Astrocyte (in vitro differentiated cells and primary cell): ENCODE measurements at places on chromosomes 11 and 22. TPM values are rescaled to one million over a fixed set of nuclear protein-coding genes. Genes with fewer than 3 reads are reported as not detected.

- peak; percentile 89 for DNase-seq
These were observed 7.2 kb upstream of the NIPSNAP1 start for GRCh38 chr22:29587938-29588699.

GRCh38 chr11:102158164-102158735 lies 48.0 kb downstream of the YAP1 start:
- no peak for DNase-seq

GRCh38 chr11:22807855-22808570 lies 21.6 kb downstream of the SVIP start:
- peak; percentile 8 for DNase-seq

- peak; percentile 58 for DNase-seq
These were observed 634.3 kb downstream of the OPCML start for GRCh38 chr11:132898021-132898420.

- no peak for DNase-seq
These were observed 100.3 kb downstream of the TSPAN18 start for GRCh38 chr11:44826922-44827643.

DNA sequence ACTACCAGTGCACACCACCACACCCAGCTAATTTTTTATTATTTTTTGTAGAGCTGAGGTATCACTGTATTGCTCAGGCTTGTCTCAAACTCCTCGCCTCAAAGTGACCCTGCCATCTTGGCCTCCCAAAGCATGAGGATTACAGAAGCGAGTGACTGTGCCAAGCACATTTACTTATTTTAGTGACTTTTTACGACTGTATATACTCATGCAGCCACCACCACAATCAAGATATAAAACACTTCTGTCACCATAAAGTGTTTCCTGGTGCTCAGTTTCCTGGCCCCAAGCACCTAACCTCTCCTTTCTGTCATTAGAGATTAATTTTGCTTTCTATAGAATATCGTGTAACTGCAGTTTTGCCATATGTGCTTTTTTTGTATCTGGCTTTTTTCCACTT lies 25.9 kb downstream of the ELP4 start:
- DNase-seq: no peak

- DNase-seq: no peak
These were observed 788 bp downstream of the CD82 start for GRCh38 chr11:44565953-44566949.

GRCh38 chr22:46457502-46458488 lies 79.6 kb downstream of the CELSR1 start:
- DNase-seq: peak; percentile 82

GRCh38 chr11:107689317-107690202 lies 22.3 kb downstream of the SLN start:
- peak; percentile 26 for DNase-seq

- no peak for DNase-seq
These were observed 15.9 kb downstream of the CYP2D6 start for GRCh38 chr22:42114721-42115120.

DNA sequence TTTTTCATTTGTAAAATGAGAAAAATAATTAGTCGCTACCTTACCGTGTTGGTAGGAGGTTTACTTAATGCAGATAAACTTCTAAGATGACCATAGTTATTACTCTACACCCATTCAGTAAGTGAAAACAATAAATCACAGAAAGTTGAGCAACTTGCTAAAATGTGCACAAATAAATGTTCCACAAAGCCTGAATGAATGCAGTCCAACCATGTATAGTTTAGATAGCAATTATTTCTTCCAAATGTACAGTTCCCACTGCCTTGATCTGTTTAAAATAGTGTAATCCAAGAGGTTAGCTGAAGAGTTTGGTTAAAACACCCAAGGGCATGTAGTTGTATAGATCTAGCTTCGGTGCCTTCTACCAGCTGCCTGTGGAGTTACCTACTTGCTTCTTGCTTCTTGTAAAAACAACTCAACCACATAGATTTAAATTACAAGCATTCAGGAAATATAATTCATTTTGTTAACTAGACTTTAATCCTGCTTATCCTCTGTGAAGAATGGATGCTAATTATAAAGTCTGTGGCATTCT lies 106.3 kb upstream of the CARD18 start:
- DNase-seq: no peak

- peak; percentile 61 for DNase-seq
These were observed 63.4 kb upstream of the CARD18 start for GRCh38 chr11:105202844-105203548.

- no peak for DNase-seq
These were observed 2.5 kb upstream of the CD82 start for GRCh38 chr11:44562845-44563460.

GRCh38 chr11:114799476-114799875 lies 121.1 kb downstream of the NXPE2 start:
- DNase-seq: no peak

- DNase-seq: no peak
These were observed 750.7 kb downstream of the BRD1 start for GRCh38 chr22:49077036-49077393.

- DNase-seq: no peak
These were observed 398.4 kb downstream of the CTTN start for GRCh38 chr11:70796648-70797227.

- no peak for DNase-seq
These were observed 52.9 kb upstream of the CLTCL1 start for GRCh38 chr22:19344420-19344819.

GRCh38 chr11:105891685-105892084 lies 130.4 kb downstream of the MSANTD4 start:
- no peak for DNase-seq

DNA sequence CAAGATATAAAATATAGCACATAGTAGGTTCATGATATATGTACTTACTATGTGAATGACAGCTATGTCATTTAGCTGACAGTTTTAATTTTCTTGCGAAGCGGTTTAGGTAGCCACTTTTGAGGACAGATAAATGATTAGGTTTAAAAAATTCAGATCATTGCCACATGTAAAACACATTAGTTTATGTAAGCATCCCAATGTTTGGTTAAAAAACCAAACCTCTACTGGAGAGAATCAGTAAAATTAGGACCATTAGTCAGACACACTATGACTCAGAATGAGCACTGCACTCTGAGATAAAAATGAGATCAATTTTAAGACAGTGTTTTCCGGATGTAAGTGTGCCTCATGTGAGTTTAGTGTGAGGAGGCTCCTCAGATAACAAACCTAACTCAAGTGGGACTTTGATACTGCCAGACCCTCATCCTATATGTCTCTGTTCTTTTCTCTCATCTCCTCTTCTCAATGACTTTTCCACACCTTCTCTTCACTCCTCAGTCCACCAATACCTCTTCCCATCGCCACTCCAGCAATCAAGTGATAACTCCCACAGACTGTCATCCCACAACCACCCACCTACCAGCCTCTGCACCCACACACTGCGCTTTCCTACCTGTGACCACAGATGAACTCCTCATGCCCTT lies 6.8 kb upstream of the OR2AT4 start:
- DNase-seq: peak; percentile 68

- no peak for DNase-seq
These were observed 270.5 kb downstream of the TENM4 start for GRCh38 chr11:79170321-79170720.

DNA sequence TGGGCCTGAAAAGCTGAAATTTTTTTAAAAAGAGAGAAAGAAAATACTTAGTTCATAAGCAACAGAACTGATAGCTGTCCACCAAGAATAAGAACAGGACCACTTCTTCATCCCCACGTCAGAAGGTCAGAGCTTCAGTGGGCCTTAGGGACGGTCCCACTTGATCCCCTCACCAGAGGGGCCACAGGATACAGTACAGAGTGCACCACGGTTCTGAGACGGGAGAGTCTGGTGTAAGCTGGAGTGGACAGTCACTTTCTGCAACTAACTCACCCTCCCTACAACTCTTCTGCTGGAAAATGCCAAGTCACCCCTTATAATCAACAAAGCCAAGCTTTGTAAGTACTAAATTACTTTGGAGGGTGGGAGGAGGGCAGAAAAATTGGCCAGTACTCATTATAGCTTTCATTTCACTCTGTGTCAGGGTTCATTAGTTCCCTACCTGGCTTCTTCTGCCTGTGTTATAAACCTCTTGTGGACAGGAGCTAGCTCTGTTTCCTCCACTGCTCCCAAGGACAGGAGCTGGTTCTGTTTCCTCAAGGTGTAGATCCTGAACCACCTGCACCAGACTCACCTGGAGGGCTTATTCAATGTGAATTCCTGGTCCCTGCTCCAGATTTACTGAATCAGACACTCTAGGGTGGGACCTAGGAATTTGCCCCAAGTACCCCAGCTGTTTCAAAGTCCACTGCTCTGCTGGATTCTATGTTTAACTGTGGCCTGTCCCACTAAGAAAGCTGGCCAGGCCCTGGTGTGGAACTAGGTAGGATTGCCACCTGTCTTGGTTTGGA lies 39.6 kb downstream of the SCGB1A1 start:
- no peak for DNase-seq

DNA sequence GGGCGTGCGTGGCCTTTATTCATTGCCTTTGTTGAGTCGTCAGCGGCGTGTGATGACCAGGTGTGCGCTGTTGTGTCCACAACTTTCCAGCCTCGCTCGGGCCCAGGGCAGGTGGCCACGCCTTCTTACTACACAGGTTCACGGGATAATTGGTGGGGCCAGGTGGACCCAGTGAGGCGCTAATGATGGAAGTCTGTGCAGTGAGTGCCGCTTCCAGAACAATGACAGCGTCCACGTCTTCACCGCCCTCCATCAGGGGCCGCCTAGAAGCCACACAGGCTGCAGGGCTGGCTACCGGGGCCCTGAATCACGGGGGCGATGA lies 1197.3 kb downstream of the BRD1 start:
- DNase-seq: no peak

The CCDC89 gene
- total RNA-seq: 0.26 and 0.30 TPM in 2 replicates

The FOXR1 gene
- not detected in 2 replicates for total RNA-seq

The PRG3 gene
- not detected in 2 replicates for total RNA-seq

The TMEM109 gene
- 72.8 and 72.9 TPM in 2 replicates for total RNA-seq

The OR9I1 gene
- total RNA-seq: not detected in 2 replicates

The CHADL gene
- total RNA-seq: 0.23 and 0.34 TPM in 2 replicates

The TENM4 gene
- 7.5 and 13.3 TPM in 2 replicates for total RNA-seq

The UFD1 gene
- 92.7 and 105 TPM in 2 replicates for total RNA-seq

The UPK3A gene
- not detected in 2 replicates for total RNA-seq

The MS4A6E gene
- not detected in 2 replicates for total RNA-seq

The CDCA5 gene
- 6.0 and 6.3 TPM in 2 replicates for total RNA-seq
